ENCODE measurements at places on chromosomes 12 and 14.

DNA sequence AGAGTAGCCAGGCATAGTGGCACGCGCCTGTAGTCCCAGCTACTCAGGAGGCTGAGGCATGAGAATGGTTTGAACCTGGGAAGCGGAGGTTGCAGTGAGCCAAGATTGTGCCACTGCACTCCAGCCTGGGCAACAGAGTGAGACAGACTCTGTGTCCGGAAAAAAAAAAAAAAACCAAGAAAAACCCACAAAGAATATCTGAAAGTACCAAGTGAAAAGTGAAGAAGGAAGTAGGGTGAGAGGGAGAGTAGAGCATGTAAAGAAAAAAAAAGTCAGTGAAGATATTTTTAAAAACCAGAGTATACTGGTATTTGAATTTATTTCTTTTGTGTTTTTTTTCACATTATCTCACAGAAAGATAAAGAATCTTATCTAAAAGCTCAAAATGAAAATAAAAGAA lies 43.3 kb upstream of the ISM2 start:
- no peak for DNase-seq

DNA sequence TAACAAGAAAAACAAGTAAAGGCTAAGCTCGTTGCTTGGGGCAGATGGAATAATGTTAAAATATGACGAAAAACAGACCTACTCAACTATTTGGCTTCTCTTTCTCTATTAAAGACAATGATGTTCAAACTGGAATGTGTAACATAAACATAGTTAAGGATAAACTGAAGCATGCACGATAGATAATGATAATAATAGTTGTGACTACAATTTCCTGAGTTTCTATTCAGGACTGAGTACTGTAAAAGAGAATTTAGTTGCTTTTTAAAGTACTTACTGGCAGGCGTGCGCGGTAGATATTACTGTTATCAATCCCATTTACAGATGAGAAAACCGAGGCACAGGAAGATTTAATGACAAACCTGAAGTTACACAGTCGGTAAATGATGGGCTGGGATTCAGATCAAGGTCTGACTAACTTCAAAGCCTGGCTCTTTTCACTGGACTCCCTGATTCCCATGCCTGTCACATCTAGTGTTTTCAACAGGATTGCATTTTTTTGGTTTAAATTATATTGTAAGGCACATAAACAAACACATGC lies 103.0 kb downstream of the CRADD start:
- no peak for DNase-seq

DNA sequence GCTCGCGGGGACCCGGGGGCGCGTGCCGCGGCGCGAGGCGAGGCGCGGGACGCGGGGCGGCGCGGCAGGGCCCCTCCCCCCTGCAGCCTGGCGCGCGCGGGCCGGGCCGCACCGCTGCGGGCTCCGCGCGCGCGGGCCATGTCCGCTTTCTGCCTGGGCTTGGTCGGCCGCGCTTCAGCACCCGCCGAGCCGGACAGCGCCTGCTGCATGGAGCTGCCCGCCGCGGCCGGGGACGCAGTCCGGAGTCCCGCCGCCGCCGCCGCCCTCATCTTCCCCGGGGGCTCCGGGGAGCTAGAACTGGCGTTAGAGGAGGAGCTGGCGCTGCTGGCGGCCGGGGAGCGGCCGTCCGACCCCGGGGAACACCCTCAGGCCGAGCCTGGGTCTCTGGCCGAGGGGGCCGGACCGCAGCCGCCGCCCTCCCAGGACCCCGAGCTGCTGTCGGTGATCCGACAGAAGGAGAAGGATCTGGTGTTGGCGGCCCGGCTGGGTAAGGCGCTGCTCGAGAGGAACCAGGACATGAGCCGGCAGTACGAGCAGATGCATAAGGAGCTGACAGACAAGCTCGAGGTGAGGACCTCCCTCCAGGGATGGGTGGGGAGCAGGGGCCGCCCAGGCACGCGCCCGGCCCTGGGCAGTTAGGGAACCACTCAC lies 820 bp downstream of the BICDL1 start:
- peak; percentile 86 for DNase-seq

GRCh38 chr14:74459289-74459946 lies 33.4 kb upstream of the SYNDIG1L start:
- peak; percentile 76 for DNase-seq

DNA sequence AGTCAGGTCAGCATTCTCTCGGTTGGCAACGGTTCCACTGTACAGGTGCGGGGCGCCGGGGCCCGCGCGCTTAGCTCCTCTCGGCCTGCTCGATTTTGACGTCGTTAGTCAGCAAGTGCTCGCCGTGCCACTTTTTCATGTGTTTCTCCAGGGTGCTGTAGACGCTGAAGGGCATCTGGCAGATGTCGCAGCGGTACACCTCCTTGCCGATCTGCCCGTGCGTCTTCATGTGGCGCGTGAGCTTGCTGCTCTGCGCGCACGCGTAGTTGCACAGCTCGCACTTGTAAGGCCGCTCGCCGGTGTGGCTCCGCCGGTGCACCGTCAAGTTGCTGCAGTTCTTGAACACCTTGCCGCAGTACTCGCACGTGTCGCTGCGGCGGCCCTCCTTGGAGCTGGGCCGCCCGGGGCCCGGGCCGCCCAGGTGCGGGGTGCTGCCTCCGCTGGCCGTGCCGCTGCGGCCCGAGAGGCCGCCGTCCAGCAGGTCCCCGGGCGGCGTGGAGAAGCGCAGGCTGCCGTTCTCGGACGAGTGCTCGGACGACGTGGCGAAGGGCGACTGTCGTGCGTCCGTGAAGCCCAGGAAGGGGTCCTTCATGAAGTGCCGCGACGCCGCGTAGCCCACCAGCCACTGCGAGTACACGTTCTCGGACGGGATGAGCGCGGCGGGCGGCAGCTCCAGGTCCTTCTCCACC lies 97.8 kb downstream of the BCL11B start:
- peak; percentile 85 for DNase-seq

DNA sequence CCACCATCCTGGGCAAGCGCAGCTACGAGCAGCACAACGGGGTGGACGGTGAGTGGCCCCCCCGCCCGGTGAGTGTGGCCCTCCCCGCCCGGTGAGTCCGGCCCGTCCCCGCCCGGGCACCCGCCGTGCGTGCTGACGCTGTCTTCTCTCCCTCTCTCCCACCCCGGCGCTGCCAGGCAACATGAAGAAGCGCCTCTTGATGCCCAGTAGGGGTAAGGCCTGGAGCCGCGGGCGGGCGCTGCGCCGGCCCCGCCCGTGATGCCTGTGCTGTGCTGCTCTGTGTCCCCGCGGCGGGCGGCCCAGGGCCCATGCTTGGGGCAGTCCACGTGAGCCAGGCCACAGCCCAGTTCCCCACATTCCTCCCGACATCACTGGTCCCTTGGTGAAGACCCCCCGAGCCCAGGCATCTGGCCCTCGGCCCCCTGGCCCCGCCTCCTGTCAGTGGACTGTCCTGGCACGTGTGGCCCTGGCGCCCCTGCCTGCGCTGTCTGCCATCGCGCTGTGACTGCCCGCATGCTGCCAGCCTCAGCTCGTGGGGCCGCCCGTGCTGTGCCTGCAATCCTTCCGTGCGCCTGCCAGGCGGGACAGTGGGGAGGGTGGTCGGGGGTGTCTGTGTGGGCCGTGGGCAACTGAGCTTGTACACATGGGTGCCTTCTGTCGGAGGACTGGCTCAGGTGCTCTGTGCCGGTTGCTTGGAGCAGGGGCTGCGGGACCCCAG lies 7.9 kb upstream of the CRIP2 start:
- DNase-seq, result no peak

DNA sequence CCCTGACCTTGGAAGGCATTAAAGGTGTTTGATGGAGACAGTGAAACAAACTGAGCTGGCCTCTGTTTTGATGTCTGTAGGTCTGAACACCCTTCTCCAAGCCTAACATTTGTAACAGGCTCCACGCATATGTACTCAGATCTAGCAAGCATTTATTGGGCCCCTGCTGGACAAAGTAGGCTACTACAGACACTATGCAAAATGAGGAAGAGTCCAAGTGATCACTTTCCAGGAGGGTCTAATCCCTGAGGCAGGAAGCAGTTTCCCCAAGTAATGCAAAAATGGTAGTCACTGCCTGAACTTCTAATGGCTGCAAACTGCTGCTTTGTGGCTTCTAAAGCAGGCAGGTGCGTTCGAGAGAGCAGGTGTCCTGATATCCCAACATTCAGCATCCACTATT lies 405.8 kb downstream of the MED13L start:
- DNase-seq, result peak; percentile 74

Data from H9 (cell line).